ENCODE measurements at places on chromosomes 7 and 10.
A peak's percentile ranks its signal among the peaks of the same experiment; 100 is the strongest.

DNA sequence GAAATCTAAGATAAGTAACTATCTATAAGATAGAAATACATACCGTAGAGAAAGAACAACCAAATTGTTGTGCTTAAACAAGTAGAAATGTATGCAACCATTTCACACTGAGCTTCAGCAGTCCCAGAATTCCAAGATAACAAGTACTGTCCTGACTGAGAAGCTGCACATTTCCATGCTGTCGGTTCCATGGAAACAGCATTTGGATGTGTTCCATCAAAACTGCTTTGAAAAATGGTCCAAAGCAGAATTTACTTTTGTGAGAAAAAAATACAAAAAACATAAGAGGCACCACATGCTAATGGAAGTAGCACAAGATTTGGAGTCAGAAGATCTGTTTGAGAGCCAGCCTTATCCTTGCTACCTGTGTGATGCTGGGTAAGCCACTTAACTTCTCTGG lies 92.6 kb downstream of the MTERF1 start:
- no peaks in the 10 kb centered on the region for H3K4me1 ChIP-seq
- H3K27me3 ChIP-seq, result no peaks in the 10 kb centered on the region
- no peaks in the 10 kb centered on the region for H3K36me3 ChIP-seq
- H3K27ac ChIP-seq, result no peak overlapping the region
- H3K4me3 ChIP-seq, result no peak overlapping the region
- no peak for DNase-seq

GRCh38 chr10:101902820-101903145 lies 59.2 kb upstream of the KCNIP2 start:
- no peaks in the 10 kb centered on the region for H3K27me3 ChIP-seq
- H3K36me3 ChIP-seq, result peaks cover 16% of the 10 kb centered on the region
- no peak for DNase-seq

GRCh38 chr7:79137942-79138341 lies 315.5 kb downstream of the MAGI2 start:
- no peak overlapping the region for H3K27ac ChIP-seq
- H3K4me3 ChIP-seq, result no peak overlapping the region
- no peaks in the 10 kb centered on the region for H3K4me1 ChIP-seq
- peak; percentile 24 for DNase-seq

- peak; percentile 28 for DNase-seq
- H3K27ac ChIP-seq, result peak overlapping the region; percentile 51
- H3K27me3 ChIP-seq, result no peaks in the 10 kb centered on the region
- no peak overlapping the region for H3K4me3 ChIP-seq
- H3K36me3 ChIP-seq, result no peaks in the 10 kb centered on the region
Observed at GRCh38 chr10:88080213-88080612, 216.8 kb downstream of the PTEN start.

GRCh38 chr7:26686448-26686981 lies 177.9 kb downstream of the SKAP2 start:
- no peaks in the 10 kb centered on the region for H3K27me3 ChIP-seq
- no peak overlapping the region for H3K27ac ChIP-seq
- H3K4me3 ChIP-seq, result no peak overlapping the region
- H3K4me1 ChIP-seq, result peaks cover 3% of the 10 kb centered on the region
- H3K36me3 ChIP-seq, result no peaks in the 10 kb centered on the region

- H3K27ac ChIP-seq, result no peak overlapping the region
- DNase-seq, result no peak
Observed at GRCh38 chr10:1377231-1377630, 321.0 kb downstream of the WDR37 start.

DNA sequence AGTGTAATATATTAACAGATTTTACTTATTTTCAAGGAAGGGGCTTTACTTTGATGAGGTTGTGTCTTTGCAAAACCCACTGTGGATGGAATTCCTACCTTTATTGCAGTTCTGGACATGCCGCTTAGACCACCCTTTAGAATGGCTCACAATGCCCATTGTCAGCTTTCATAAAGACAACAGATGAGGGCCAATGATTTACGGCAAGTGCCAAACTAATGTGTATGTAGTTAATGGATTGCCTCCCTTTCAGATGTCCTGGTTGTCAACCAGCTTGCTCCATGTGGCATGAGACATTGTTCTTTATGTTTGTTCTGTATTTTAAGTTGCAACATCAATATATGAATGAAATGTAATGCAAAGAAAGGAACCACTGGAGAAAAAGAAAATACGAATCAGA lies 35.0 kb upstream of the ELMO1 start:
- H3K4me3 ChIP-seq, result no peak overlapping the region
- H3K4me1 ChIP-seq, result peaks cover 13% of the 10 kb centered on the region
- no peak overlapping the region for H3K27ac ChIP-seq
- DNase-seq, result no peak
- no peaks in the 10 kb centered on the region for H3K27me3 ChIP-seq

- H3K27me3 ChIP-seq, result no peaks in the 10 kb centered on the region
- H3K27ac ChIP-seq, result no peak overlapping the region
- H3K4me1 ChIP-seq, result no peaks in the 10 kb centered on the region
Observed at GRCh38 chr10:10878963-10879362, 138.7 kb upstream of the CELF2 start.

DNA sequence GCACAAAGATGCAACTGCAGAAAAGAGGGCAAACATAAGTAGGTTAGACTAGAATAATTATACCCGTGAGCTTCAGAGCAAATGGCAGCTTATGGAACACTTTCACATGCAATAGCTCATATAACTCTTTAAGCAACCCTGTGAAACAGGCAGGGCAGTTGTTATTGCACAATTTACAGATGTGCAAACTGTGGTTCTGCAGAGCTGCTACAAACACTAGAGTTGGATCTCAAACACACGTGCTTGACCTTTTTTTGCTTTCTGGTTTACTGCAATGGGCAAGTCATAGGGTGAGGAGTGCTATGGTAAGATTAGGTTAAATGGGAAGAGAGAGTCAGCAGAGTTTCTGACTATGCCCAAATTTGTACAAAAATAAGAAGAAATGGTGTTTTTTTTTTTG lies 610.8 kb downstream of the GATA3 start:
- no peak overlapping the region for H3K4me3 ChIP-seq
- peaks cover 16% of the 10 kb centered on the region for H3K4me1 ChIP-seq
- peak; percentile 9 for DNase-seq
- no peak overlapping the region for H3K27ac ChIP-seq
- no peaks in the 10 kb centered on the region for H3K27me3 ChIP-seq

GRCh38 chr7:41698114-41698513 lies 4.8 kb downstream of the INHBA start:
- H3K27me3 ChIP-seq, result no peaks in the 10 kb centered on the region
- DNase-seq, result no peak
- peak overlapping the region; percentile 85 for H3K4me3 ChIP-seq
- no peak overlapping the region for H3K27ac ChIP-seq
- H3K36me3 ChIP-seq, result no peaks in the 10 kb centered on the region
- H3K4me1 ChIP-seq, result peaks cover 75% of the 10 kb centered on the region

GRCh38 chr7:114925434-114925833 lies 3.5 kb downstream of the MDFIC start:
- H3K27me3 ChIP-seq, result no peaks in the 10 kb centered on the region
- no peak for DNase-seq
- H3K36me3 ChIP-seq, result no peaks in the 10 kb centered on the region
- no peak overlapping the region for H3K27ac ChIP-seq
- H3K4me3 ChIP-seq, result no peak overlapping the region
- no peaks in the 10 kb centered on the region for H3K4me1 ChIP-seq

- H3K4me1 ChIP-seq, result no peaks in the 10 kb centered on the region
- no peak overlapping the region for H3K4me3 ChIP-seq
- DNase-seq, result peak; percentile 30
- no peaks in the 10 kb centered on the region for H3K27me3 ChIP-seq
Observed at GRCh38 chr10:124827474-124827873, 25.9 kb downstream of the ABRAXAS2 start.

DNA sequence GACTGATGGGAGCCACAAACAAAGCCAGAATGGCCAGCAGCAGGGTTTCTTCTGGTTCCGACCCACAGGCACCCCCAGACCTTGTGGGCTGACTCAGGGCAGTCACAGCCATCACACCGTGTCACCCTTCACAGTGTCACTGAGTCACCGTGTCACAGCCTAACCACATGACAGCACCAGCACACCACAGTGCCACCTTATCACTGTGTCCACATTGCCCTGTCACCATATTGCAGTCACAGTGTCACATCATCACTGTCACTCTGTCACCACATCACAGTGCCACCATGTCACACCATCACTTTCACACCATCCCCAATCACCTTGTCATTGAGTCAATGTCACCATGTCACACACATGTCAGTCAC lies 77.0 kb downstream of the OAT start:
- H3K27me3 ChIP-seq, result no peaks in the 10 kb centered on the region
- H3K4me1 ChIP-seq, result peaks cover 9% of the 10 kb centered on the region
- no peak overlapping the region for H3K27ac ChIP-seq
- DNase-seq, result no peak
- H3K4me3 ChIP-seq, result no peak overlapping the region

- no peak overlapping the region for H3K4me3 ChIP-seq
- no peak overlapping the region for H3K27ac ChIP-seq
- DNase-seq, result peak; percentile 51
- H3K27me3 ChIP-seq, result no peaks in the 10 kb centered on the region
- H3K4me1 ChIP-seq, result peaks cover 15% of the 10 kb centered on the region
Observed at GRCh38 chr10:68082872-68083271, 7.8 kb upstream of the HERC4 start.

DNA sequence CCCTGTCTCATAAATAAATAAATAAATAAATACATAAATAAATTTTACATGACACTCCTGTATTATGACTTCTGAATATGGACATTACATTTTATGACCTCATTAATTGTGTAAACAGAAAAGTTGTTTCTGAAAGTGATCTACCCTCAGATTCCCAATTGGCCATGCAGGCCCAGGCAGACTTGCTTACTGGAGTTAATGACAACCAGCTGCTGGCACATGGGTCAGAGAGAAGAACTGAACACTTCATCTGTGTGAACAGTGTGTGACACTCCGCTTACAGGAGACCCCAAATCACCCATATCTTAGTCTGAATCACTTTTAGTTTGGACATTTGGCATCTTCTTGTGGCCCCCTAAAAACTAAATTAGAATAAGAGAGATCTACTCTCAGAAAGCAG lies 31.4 kb downstream of the PARP12 start:
- H3K4me3 ChIP-seq, result no peak overlapping the region
- H3K4me1 ChIP-seq, result peaks cover 17% of the 10 kb centered on the region
- no peak overlapping the region for H3K27ac ChIP-seq

GRCh38 chr10:116989439-116989838 lies 15.5 kb downstream of the SHTN1 start:
- no peaks in the 10 kb centered on the region for H3K4me1 ChIP-seq
- DNase-seq, result no peak
- no peak overlapping the region for H3K27ac ChIP-seq

- peaks cover 48% of the 10 kb centered on the region for H3K36me3 ChIP-seq
- no peak overlapping the region for H3K4me3 ChIP-seq
- no peaks in the 10 kb centered on the region for H3K27me3 ChIP-seq
- H3K4me1 ChIP-seq, result peaks cover under 1% of the 10 kb centered on the region
- no peak for DNase-seq
- H3K27ac ChIP-seq, result no peak overlapping the region
Observed at GRCh38 chr10:75166623-75166972, 44.0 kb upstream of the VDAC2 start.

DNA sequence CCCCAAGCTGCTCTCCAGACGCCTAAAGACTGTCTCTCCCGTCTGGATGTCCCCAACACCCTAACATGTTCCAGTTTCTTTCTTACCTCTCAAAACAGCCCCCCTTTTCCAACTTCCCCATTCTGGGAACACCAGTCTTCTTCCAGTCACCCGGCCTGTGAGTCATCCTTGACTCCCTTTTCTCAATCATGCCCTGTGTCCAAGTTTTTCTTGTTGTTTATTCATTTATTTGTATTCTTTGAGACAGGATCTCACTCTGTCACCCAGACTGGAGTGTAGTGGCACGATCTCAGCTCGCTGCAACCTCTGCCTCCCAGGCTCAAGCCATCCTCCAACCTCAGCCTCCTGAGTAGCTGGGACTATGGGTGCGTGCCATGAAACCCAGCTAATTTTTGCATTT lies 15.6 kb downstream of the SNX10 start:
- H3K4me3 ChIP-seq, result no peak overlapping the region
- no peaks in the 10 kb centered on the region for H3K36me3 ChIP-seq
- no peaks in the 10 kb centered on the region for H3K27me3 ChIP-seq
- H3K4me1 ChIP-seq, result peaks cover 12% of the 10 kb centered on the region
- H3K27ac ChIP-seq, result peak overlapping the region; percentile 13

- no peaks in the 10 kb centered on the region for H3K27me3 ChIP-seq
- no peak for DNase-seq
- no peak overlapping the region for H3K4me3 ChIP-seq
- H3K27ac ChIP-seq, result no peak overlapping the region
- no peaks in the 10 kb centered on the region for H3K36me3 ChIP-seq
Observed at GRCh38 chr10:68697106-68697505, 23.9 kb upstream of the CCAR1 start.

DNA sequence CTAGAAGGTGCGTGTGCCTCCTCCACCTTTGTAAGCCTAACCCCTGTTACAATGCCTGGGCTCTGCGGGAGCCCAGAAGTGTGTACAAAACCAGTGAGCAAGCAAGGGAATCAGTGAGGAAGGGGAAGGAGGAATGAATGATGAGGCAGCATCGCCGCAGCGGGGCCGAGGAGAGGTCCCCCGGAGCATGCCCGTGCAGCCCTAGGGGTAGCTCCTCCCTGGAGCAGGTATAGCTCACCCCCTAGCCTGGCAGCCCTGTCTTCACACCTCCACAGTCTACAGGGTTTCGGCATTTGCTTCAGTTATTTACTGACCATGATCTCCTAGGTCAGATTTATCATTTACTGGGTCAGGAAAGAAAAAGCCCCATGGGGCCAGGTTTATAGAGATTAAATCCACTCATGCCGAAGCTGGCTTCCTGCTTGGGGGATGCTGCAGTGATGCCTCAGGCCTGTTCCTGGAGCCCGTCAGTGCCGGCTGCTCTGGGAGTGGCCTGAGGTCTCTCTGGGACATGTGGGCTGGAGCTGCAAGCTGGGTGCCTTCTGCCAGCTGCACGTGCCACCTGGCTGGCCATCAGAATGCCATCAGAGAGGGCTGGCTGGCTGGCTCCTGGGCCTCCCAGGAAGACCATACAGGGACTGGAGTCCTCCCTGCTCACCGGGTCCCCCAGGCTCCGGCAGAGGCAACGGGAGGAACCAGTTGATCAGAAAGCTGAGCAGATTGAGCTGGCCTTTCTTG lies 138.9 kb downstream of the GRK5 start:
- no peak overlapping the region for H3K27ac ChIP-seq
- no peak for DNase-seq
- no peaks in the 10 kb centered on the region for H3K27me3 ChIP-seq
- H3K4me1 ChIP-seq, result peaks cover 5% of the 10 kb centered on the region
- H3K4me3 ChIP-seq, result no peak overlapping the region
- no peaks in the 10 kb centered on the region for H3K36me3 ChIP-seq

DNA sequence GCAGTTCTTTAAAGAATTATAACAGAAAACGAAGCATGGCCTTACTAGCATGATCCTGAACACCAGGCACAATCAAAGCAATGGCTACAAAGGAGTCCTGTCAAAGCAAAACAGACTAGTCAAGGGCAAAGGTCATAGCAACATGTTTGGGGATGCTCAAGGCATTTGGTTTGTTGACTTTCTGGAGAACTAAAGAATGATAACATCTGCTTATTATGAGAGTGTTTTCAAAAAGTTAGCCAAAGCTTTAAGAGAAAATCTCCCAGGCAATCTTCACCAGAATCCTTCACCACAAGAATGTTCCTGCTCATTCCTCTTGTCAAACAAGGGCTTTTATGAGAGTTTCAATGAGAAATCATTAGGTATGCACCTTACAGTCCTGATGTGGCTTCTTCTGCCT lies 95.1 kb upstream of the CPXM2 start:
- no peaks in the 10 kb centered on the region for H3K36me3 ChIP-seq
- H3K4me1 ChIP-seq, result peaks cover 6% of the 10 kb centered on the region
- no peak for DNase-seq
